ENCODE measurements at places on chromosomes 7 and 10. TPM values are rescaled to one million over a fixed set of nuclear protein-coding genes. Genes with fewer than 3 reads are reported as not detected.

HOGA1 gene
- not detected for total RNA-seq

- no peak for DNase-seq
- H3K27ac ChIP-seq = no peak overlapping the region
- no peaks in the 10 kb centered on the region for H3K36me3 ChIP-seq
- no peaks in the 10 kb centered on the region for H3K4me1 ChIP-seq
- H3K4me3 ChIP-seq = no peak overlapping the region
Observed at GRCh38 chr10:131111471-131112080, 199.9 kb downstream of the TCERG1L start.

GCK gene
- total RNA-seq = 0.16 TPM

GRCh38 chr7:130288829-130289228, 4.1 kb upstream of the CPA4 start:
- no peak overlapping the region for H3K4me3 ChIP-seq
- H3K27ac ChIP-seq = no peak overlapping the region
- no peaks in the 10 kb centered on the region for H3K4me1 ChIP-seq
- DNase-seq = no peak
- H3K36me3 ChIP-seq = no peaks in the 10 kb centered on the region

ADRA2A gene
- 53.5 TPM for total RNA-seq

- no peaks in the 10 kb centered on the region for H3K36me3 ChIP-seq
- no peak overlapping the region for H3K4me3 ChIP-seq
- H3K4me1 ChIP-seq = no peaks in the 10 kb centered on the region
Observed at GRCh38 chr7:82562716-82563404, 119.3 kb upstream of the CACNA2D1 start.

GRCh38 chr7:20858951-20859350, 72.3 kb upstream of the SP8 start:
- no peaks in the 10 kb centered on the region for H3K27me3 ChIP-seq
- no peak overlapping the region for H3K4me3 ChIP-seq
- no peaks in the 10 kb centered on the region for H3K36me3 ChIP-seq
- H3K27ac ChIP-seq = no peak overlapping the region

DNA sequence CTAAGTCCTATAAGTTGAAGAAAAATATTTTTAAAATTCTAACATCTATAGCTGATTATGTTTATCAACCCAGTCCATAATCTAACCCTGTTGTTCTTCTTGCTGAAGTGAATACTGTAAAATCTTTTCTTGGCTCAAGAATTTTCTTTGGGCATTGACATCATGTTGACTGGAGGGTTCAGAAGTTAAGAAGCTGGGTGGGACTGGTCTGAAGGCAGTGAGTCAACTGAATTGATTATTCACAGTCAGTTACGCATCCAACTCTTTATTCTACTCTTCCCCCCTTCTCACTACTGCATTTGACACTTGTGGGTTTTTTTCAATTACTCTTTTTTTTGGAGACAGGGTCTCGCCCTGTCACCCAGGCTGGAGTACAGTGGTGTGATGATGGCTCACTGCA, 31.0 kb downstream of the DENND2A start:
- no peaks in the 10 kb centered on the region for H3K4me1 ChIP-seq
- no peak overlapping the region for H3K4me3 ChIP-seq
- no peak for DNase-seq
- no peak overlapping the region for H3K27ac ChIP-seq
- no peaks in the 10 kb centered on the region for H3K27me3 ChIP-seq
- H3K36me3 ChIP-seq = no peaks in the 10 kb centered on the region

DNA sequence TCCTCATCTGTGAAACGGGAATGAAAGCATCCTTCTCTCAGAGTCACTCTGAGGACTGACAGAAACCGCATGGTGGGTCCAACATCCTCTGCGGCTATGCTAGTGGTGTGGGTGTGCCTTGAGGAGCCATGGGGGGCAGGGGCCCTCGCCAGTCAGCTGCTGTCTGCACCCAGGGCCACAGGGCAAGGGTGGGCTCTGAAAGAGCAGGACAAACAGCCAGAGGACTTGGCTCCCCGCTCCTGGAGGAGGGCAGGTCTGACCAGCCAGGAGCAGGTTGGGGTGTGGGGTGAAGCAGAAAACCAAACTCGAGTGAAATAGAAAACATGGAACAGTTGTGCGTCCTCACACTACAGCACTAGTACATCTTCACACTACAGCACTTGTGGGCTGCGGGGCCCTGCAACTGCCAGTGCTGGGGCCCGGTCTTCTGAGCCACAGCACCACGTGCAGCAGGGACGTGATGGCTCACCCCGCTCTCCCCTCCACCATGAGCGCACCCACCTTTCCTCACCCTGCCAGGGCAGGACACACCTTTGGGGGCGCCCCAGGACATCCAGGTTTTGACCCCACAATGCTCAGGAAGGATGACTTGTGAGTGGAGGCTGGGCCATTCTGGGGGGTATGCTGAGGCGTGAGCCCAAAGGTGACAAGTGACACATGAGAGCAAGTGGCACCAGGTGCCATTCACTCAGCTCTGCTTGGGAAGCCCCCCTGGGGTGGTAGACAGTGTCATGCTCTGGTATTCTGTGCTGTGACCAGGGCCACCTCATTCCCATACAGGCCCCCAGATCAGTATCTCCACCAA, 96.1 kb upstream of the RET start:
- no peak for DNase-seq
- H3K27ac ChIP-seq = no peak overlapping the region
- H3K4me3 ChIP-seq = no peak overlapping the region
- H3K4me1 ChIP-seq = no peaks in the 10 kb centered on the region
- H3K27me3 ChIP-seq = no peaks in the 10 kb centered on the region

All from transverse colon (tissue), 4 donors.